Nephron progenitor cell (in vitro differentiated cells): ENCODE measurements at places on chromosomes 5 and 9.

DNA sequence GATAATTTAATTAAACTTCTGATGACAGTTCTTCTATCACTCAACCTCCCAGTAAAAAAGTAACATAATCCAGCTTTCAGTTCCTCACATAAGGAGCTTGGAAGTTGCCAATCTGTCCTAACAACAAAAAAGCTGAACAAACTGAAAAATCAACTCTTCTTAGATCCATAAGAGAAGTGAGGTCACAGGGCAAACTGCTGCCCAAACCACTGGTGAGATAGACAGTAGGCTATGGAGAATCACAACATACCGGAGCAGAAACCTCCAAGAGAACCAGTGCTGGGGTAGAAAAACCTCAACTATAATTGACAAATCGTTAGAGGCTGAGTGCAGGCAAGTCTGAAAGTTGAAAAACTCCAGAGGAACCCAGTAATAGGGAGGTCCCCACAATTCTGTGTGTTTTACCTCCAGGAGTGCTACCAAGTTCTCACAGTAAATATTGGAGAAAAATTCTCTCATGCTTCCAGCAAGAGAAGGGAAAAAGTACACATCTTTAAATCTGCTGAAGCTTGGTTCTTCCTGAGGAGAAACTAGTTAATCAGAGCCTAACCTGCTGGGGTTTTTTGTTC lies 300.0 kb downstream of the PDE4D start:
- no peaks in the 10 kb centered on the region for H3K36me3 ChIP-seq
- H3K27ac ChIP-seq = no peak overlapping the region
- no peak for DNase-seq

DNA sequence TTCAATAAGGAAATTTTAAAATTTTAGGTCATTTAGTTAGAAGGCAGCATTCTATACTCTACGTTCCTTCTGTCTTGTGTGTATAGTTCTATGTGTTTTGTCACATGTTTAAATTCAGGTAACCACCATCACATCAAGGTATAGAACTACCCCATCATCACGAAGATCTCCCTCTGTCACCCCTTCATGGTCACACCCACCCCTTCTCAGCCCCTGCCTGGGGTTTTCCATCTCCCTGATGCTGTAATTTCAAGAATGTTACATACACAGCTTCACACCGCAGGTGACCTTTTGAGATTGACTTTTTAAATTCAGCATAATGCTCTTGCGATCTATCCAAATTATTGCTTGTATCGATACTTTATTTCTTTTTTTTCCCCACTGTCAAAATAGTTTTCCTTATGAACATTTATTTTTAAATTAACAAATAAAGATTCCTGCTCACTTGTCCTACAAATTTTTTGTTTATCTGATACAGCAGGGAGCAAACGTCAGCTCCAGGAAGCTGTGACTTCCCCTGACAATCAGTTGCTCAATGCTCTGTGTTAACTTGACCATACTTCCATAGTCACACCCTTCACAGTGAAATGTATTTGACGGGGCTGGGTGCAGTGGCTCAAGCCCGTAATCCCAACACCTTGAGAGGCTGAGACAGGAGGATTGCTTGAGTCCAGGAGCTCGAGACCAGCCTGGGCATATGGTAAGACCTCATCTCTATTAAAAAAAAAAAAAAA lies 10.2 kb downstream of the BTNL8 start:
- DNase-seq = no peak
- H3K4me3 ChIP-seq = no peak overlapping the region
- peaks cover 15% of the 10 kb centered on the region for H3K4me1 ChIP-seq
- H3K36me3 ChIP-seq = peaks cover 5% of the 10 kb centered on the region
- peaks cover 8% of the 10 kb centered on the region for H3K27me3 ChIP-seq

DNA sequence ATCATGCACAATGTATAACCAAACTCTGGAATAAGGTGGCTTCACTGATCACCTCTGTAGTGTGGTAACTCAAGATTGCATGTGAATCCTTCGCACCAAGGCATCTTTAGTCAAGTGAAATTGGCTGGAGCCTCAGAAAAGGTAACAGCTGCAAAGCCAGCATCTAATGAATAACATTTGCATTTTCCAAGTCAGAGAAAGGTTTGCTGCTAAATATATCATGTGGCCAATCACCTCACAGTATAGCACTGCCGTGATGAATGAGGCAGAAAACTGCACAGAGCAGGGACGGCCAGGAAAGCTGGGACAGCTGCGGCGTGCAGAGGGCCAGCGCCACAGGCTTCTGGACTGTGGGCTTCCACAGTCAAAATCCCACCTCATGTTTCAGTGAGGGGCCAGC lies 18.5 kb downstream of the MRPS27 start:
- H3K36me3 ChIP-seq = peaks cover 55% of the 10 kb centered on the region
- H3K4me1 ChIP-seq = peaks cover 27% of the 10 kb centered on the region
- DNase-seq = no peak
- H3K27me3 ChIP-seq = no peaks in the 10 kb centered on the region

- peaks cover 7% of the 10 kb centered on the region for H3K36me3 ChIP-seq
- H3K27ac ChIP-seq = no peak overlapping the region
- peaks cover 11% of the 10 kb centered on the region for H3K4me1 ChIP-seq
- no peak overlapping the region for H3K4me3 ChIP-seq
- no peak for DNase-seq
Observed at GRCh38 chr9:82757924-82758323, 305.0 kb downstream of the RASEF start.

- DNase-seq = no peak
- no peak overlapping the region for H3K4me3 ChIP-seq
- H3K4me1 ChIP-seq = peaks cover 83% of the 10 kb centered on the region
- peaks cover 6% of the 10 kb centered on the region for H3K27me3 ChIP-seq
Observed at GRCh38 chr5:150181766-150182545, 7.9 kb upstream of the SLC6A7 start.
